ENCODE measurements at places on chromosomes 3 and 15.

GRCh38 chr15:100879061-100879463 lies 569 bp upstream of the ALDH1A3 start:
- no peak overlapping the region for H3K27ac ChIP-seq
- H3K36me3 ChIP-seq: no peaks in the 10 kb centered on the region
- peaks cover 71% of the 10 kb centered on the region for H3K27me3 ChIP-seq
- H3K4me1 ChIP-seq: peaks cover 10% of the 10 kb centered on the region

DNA sequence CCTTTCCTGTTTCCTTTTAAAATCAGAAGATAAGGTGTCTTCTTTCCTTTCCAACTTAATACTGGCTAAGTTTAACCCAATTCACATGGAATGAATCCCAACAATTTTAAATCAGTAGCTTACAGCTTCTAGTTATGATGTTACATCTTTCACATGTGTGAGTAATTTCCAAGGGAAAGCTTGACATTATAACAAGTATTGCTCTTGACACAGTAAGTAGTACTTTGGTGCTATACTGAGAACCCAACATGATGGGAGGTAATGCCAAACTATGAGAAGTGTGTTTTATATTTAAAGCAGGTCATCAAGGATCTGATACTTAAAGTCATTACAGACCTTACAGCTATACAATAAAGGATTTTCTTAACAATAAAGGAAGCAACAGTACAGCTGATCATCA lies 29.1 kb downstream of the RABL3 start:
- no peak overlapping the region for H3K27ac ChIP-seq
- no peaks in the 10 kb centered on the region for H3K36me3 ChIP-seq
- H3K27me3 ChIP-seq: no peaks in the 10 kb centered on the region
- peaks cover under 1% of the 10 kb centered on the region for H3K4me1 ChIP-seq
- no peak for DNase-seq

- DNase-seq: no peak
- no peak overlapping the region for H3K27ac ChIP-seq
- no peaks in the 10 kb centered on the region for H3K36me3 ChIP-seq
- no peak overlapping the region for H3K4me3 ChIP-seq
Measured at GRCh38 chr3:54366007-54366750, 243.8 kb downstream of the CACNA2D3 start.

GRCh38 chr3:128784843-128785242 lies 58.9 kb downstream of the RAB7A start:
- H3K4me3 ChIP-seq: no peak overlapping the region
- DNase-seq: no peak
- H3K36me3 ChIP-seq: peaks cover 17% of the 10 kb centered on the region
- no peaks in the 10 kb centered on the region for H3K27me3 ChIP-seq
- no peak overlapping the region for H3K27ac ChIP-seq

DNA sequence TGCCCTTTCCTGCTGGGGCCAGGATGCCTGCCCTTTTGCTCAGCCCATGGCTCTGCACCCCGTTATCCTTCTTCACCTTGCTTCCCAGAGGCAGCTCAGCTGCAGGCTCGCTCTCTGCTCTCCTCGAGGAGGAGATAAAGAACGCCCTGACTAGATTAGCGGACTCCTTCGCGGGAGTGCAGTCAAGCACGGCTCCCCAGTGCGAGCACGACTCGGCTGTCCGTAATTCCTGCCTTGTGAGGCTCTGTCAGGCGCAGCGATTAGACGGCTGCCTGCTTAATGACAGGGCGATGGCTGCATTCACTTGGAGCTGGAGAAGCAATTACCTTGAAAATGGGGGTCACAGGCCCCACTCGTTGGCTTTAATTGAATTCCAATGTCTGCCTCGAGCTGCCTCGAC lies 25.9 kb downstream of the TLE3 start:
- H3K36me3 ChIP-seq: peaks cover 72% of the 10 kb centered on the region
- peaks cover 6% of the 10 kb centered on the region for H3K4me1 ChIP-seq
- H3K4me3 ChIP-seq: no peak overlapping the region
- DNase-seq: no peak

- peaks cover 53% of the 10 kb centered on the region for H3K4me1 ChIP-seq
- H3K4me3 ChIP-seq: peak overlapping the region; percentile 81
- H3K36me3 ChIP-seq: peaks cover 8% of the 10 kb centered on the region
- peak; percentile 61 for DNase-seq
- H3K27me3 ChIP-seq: no peaks in the 10 kb centered on the region
Measured at GRCh38 chr15:92809880-92810361, 90.2 kb upstream of the CHD2 start.

- H3K27me3 ChIP-seq: no peaks in the 10 kb centered on the region
- H3K4me1 ChIP-seq: no peaks in the 10 kb centered on the region
- no peak overlapping the region for H3K27ac ChIP-seq
- H3K4me3 ChIP-seq: no peak overlapping the region
Measured at GRCh38 chr3:60636846-60637245, 614.4 kb downstream of the FHIT start.

DNA sequence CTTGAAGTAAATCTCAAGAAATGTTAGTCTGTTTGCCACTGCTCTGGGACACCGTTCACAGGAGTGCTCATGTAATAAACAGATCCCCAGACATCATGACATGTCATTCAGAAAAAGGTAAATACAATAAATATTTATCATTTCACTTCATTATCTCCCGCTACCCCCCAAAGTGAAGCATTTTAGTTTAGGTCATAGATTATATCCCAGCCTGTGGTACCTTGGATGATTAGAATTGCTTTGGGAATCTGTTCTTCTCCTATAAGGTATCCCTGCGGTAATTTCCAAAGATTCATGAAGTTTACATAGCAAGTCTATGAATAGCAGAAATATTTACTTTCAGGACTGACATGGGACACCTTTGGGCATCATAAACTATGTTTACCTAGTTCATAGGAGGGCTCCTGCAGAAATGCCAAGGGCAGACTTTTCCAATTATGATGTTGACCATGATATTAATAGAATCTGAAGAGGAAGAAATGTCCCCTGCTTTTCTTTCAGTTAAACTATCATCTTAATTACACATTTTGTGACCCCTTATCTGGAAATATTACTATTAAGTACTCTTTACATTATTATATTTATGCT lies 268.0 kb downstream of the NAALADL2 start:
- DNase-seq: no peak
- H3K27me3 ChIP-seq: no peaks in the 10 kb centered on the region
- no peaks in the 10 kb centered on the region for H3K36me3 ChIP-seq
- H3K27ac ChIP-seq: no peak overlapping the region

DNA sequence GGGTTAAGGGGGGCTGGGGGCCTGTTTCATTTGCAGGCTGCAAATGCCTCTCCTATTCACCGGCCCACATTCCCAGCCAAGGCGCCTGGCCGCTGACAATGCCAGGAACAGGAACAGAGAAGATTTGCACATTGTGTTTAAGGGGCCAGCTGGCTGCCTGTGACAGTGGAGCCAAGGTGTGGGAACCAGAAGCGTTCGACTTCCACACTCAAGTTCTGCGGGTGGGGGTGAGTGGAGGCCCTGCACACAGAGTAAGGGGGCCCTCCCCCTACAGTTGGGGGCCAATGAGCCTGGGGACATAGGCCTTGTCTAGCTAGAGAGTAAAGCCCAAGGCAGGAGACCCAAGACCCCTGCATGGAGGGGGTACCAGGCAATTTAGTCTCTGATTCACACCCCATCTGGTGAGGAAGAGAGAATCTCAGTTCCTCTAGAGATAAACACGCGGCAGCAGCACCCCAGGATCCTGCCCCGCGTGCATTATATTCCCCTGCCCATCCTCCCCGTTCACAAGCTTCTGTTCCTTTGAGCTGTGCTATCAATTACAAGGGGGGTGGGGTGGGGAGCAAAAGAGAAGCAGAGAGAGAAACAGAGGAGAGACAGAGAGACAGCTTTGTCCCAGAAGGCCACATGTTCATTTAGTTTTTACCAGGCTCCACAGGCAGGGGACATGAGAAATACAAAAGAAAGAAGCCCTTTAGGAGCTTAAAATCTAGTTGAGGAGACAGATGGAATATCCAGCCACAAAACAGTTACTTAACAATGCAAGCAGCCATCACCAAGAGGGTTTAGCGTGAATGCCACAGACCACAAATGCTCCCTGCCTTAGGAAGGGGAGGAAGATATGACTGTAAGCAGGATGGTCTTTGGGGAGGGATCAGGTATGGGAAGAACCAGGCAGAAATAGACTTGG lies 9.2 kb downstream of the IGDCC3 start:
- H3K27me3 ChIP-seq: peaks cover 11% of the 10 kb centered on the region
- H3K4me3 ChIP-seq: no peak overlapping the region
- DNase-seq: no peak
- no peaks in the 10 kb centered on the region for H3K36me3 ChIP-seq
- H3K4me1 ChIP-seq: no peaks in the 10 kb centered on the region
- no peak overlapping the region for H3K27ac ChIP-seq

DNA sequence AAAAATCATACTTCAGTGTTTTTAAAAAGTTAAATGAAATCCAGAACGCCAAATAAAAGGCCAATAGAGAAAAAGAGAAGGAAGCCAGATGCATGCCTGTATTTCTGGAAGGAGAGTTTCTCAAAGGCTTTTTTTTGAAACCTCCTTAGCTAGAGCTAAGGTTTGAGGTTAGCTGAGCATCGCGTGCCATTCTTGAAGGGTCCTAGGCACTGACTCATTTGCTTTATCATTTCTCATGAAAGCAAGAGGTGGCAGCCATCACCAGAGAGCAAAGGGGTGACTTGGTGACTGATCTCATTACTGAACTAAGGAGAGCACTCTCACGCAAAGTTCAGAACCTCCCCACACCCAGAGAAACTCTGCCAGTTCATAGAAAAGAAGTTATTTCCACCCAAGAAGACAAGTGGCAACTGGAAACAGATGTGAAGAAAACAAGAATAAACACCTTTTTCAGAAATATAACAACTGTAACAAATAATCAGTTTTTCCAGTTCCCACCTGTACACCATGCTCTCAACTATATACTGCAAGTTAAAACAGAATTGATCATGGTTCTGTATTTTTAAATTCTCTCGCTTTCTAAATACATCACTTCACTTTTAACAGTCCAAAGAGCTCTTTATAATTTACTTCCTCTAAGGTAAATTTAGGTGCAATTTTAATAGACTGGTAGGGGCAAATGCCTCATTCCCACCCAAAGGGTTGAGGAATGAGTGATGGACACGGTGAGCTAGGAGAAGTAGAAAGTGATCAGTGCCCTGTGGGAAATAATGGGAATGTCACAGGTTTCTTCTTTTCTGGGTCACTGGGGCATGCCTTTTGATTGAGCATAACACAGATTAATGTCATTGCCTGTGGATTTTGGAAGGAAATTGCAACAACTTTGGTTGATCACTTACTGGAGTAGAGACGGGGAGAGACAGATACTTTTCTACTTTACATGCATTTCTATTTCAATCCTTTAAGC lies 24.7 kb downstream of the GPR15 start:
- H3K4me3 ChIP-seq: peak overlapping the region; percentile 89
- peak; percentile 92 for DNase-seq
- peaks cover 88% of the 10 kb centered on the region for H3K4me1 ChIP-seq
- no peaks in the 10 kb centered on the region for H3K27me3 ChIP-seq
- H3K27ac ChIP-seq: peak overlapping the region; percentile 97
- H3K36me3 ChIP-seq: peaks cover 59% of the 10 kb centered on the region

DNA sequence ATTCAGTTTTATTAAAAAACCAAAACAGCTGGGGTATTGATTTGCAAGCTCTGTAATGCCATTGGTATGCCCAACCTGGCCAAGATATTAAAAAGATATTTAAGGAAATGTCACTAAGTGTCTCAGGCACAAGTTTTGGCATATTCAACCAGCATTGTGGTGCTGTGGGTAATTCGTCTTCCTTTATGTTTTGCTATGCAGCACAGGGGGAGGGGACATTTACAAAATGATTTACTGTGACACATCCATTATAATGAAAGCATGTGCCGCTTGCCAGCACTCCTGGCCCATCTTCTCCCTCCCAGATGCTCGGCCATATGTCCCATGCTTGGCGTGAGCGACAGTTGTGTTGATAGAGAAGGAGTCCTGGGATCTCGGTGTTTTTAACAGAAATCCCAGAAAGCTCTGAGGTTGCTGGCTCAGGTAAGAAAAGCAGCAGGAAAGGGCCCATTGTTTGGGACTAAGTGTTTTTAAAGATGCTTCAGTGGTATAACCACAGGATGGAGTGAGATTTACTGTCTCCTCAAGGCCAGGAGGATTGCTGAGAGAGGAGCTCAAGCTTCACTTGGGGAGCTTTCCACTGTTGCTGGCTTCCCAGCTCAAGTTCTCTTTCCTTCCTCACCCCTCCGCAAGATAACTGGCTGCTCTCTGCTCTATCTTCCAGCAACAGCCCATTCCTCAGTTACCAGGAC lies 158.2 kb upstream of the TSC22D2 start:
- peaks cover 13% of the 10 kb centered on the region for H3K27me3 ChIP-seq
- H3K36me3 ChIP-seq: no peaks in the 10 kb centered on the region
- H3K27ac ChIP-seq: no peak overlapping the region
- no peaks in the 10 kb centered on the region for H3K4me1 ChIP-seq

DNA sequence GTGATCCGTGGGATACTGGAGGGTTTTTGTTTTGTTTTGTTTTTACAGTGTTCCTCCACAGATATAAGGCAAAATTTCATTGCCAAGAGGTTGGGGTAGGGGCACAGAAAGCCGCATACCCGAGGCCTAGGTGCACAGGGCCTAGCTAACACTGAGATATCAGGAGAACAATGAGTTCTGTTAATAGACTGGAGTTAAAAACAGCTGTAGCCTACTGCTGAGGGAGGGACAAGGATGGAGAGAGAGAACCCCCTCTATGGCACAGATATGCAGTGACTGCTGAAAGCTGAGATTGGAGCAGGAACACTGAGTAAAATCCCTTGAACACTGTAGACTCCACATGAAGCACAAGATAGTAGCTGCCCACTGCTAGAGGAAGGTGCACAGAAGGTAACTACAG lies 53.1 kb upstream of the MAP3K13 start:
- DNase-seq: no peak
- H3K4me3 ChIP-seq: no peak overlapping the region
- H3K27ac ChIP-seq: no peak overlapping the region
- no peaks in the 10 kb centered on the region for H3K4me1 ChIP-seq
- H3K36me3 ChIP-seq: peaks cover 15% of the 10 kb centered on the region

- no peak within 1 kb of the TSS for H3K27ac ChIP-seq
- no peak for DNase-seq
- no peaks in the 10 kb centered on the region for H3K36me3 ChIP-seq
- H3K27me3 ChIP-seq: peaks cover 22% of the 10 kb centered on the region
- no peak within 1 kb of the TSS for H3K4me3 ChIP-seq
Measured at GRCh38 chr3:157502916-157503595, at the start of gene VEPH1. Gene VEPH1, minus strand, starts transcription at chr3:157503416. Its CDS starts 8,067 bp downstream, at chr3:157495349.

GRCh38 chr3:11091088-11091590 lies 63.2 kb upstream of the HRH1 start:
- H3K27me3 ChIP-seq: no peaks in the 10 kb centered on the region
- H3K27ac ChIP-seq: no peak overlapping the region
- H3K36me3 ChIP-seq: no peaks in the 10 kb centered on the region

- H3K4me1 ChIP-seq: no peaks in the 10 kb centered on the region
- no peak overlapping the region for H3K27ac ChIP-seq
- H3K27me3 ChIP-seq: no peaks in the 10 kb centered on the region
- no peak overlapping the region for H3K4me3 ChIP-seq
Measured at GRCh38 chr3:54032598-54032997, 89.8 kb upstream of the CACNA2D3 start.

- no peaks in the 10 kb centered on the region for H3K36me3 ChIP-seq
- no peak overlapping the region for H3K4me3 ChIP-seq
- DNase-seq: peak; percentile 55
- no peak overlapping the region for H3K27ac ChIP-seq
Measured at GRCh38 chr3:147361454-147362420, 44.6 kb downstream of the ZIC4 start.

- H3K4me1 ChIP-seq: peaks cover 45% of the 10 kb centered on the region
- H3K36me3 ChIP-seq: peaks cover 5% of the 10 kb centered on the region
- H3K27ac ChIP-seq: no peak overlapping the region
- no peak overlapping the region for H3K4me3 ChIP-seq
- no peaks in the 10 kb centered on the region for H3K27me3 ChIP-seq
- DNase-seq: no peak
Measured at GRCh38 chr15:42918047-42918446, 2.5 kb downstream of the TTBK2 start.

Data from activated CD8-positive, alpha-beta T cell treated with anti-CD3 and anti-CD28 coated beads, Interleukin-2, amount 10 ng/mL, durations not matched to agents 7 days and 5 days (primary cell).